Stimulated activated CD8-positive, alpha-beta memory T cell treated with anti-CD3 and anti-CD28 coated beads, Interleukin-15, amount 100 ng/mL, for 1 hour (primary cell): ENCODE measurements at places on chromosomes 11 and 22.

DNA sequence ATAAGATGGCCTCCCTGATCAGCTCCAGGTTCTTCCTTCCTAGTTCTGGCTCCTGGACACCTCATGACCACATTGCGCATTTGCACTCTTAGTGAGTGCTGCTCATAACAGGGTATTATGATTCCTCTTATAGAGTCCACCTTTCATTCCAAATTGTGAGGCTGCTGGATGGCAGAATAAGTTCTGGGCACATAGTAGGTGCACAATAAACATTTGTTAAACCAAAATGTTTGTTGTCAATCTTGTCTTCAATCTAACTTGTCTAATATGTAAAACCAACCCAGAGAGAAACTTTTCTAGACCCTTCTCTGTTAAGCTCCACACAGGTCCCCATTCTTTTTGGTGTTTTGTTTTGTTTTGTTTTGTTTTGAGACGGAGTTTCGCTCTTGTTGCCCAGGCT, 22.6 kb upstream of the ZBTB16 start:
- no peak for DNase-seq

- no peak for DNase-seq
Observed at GRCh38 chr11:19597206-19597605, 115.4 kb upstream of the NAV2 start.

GRCh38 chr11:9759519-9760192, 95.8 kb downstream of the SWAP70 start:
- DNase-seq = peak; percentile 77

DNA sequence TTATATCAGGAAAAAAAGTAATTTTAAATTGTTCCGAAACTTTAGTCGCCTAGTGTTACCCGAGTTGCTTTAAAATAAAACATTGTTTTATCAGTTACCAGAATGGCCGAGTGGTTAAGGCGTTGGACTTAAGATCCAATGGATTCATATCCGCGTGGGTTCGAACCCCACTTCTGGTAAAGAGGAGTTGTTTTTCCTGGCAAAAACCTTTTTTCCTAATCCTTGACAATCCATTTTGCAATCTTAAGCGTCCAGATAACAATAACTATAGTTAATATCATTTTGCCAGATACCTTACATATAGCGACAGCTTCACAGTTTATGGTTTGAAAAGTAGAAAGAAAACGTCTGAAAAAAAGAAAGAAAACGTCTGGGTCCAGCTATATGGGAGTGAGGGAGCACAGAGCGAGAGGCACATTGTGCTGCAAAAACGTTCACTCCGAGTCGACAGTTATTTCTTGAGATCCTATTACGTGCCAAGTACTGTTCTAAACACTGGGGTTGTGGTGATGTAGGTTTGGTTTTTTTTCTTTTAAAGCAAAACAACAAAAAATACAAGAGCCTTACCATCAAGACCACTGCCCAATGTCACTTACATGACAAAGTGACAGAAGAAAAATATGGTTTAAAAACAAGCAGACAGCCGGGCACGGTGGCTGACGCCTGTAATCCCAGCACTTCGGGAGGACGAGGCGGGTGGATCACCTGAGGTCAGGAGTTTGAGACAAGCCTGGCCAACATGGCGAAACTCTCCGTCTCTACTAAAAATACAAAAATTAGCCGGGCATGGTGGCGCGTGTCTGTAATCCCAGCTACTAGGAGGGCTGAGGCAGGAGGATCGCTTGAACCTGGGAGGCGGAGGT, 40.6 kb downstream of the OR4D9 start:
- no peak for DNase-seq

GRCh38 chr11:13033760-13034533, 24.8 kb downstream of the RASSF10 start:
- DNase-seq = no peak

- DNase-seq = no peak
Observed at GRCh38 chr22:49499433-49500075, 328.1 kb downstream of the BRD1 start.

DNA sequence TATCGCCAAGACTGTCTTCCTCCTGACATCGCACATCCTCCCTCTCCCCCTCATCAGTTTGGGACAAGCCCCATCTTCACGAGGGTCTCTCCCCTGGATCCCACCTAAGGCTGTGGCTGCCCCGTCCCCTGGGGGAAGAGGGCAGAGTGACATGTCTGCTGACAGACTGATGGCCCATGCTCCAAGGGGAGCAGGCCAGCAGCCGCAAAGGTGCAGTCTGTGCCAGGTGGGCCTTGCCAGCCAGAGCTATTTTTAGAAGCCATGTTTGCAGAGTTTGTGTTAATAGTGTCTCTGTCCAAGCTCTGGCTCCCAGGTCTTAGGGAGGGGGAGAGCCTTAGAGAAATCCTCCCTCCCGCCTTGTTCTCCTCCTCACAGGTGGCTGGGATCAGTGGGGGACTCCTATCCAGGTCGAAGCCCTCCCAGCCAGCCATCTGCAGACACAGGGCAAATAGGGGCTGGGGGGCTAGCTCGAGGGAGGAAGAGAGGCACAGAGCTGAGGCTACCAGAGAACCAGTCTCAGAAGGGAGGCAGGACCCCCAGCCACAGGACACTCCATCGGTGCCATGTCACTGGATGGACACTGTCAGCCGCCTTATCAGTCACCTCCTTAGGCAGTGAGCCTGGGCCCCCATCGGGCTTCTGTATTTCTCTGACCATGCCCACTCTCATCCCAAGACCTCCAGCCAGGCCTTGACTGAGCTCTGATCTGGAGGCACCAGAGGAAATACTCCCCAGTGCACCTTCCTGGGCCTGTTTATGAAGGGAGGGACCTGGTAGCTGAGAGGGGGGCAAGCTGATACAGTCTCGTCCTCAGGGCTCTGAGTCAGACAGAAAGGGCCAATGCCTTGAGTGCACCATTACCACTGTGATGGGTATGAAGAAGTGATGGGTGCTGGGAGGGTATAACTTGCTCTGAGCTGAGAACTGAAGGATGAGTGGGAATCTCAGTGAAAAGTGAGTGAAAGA, 49.3 kb downstream of the CHRDL2 start:
- DNase-seq = no peak

- DNase-seq = no peak
Observed at GRCh38 chr11:111399187-111400031, 20.3 kb upstream of the POU2AF1 start.

GRCh38 chr11:93718057-93718563, 23.2 kb downstream of the TAF1D start:
- no peak for DNase-seq

DNA sequence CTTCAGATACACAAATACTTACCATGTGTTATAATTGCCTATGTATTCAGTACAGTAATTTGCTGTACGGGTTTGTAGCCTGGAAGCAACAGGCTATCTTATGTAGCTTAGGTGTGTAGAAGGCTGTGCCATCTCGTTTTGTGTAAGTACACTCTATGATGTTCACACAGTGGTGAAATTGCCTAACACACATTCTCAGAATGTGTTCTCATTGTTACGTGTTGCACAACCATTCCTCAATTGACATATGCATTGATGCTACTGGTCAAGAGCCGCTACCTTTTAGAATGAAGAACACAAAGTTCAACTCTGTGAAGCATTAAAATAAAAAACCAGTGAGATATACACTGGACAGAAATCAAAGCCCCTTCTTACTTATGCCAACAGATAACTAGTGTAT, 26.7 kb downstream of the SVIP start:
- no peak for DNase-seq

GRCh38 chr11:45262900-45263299, 23.2 kb downstream of the SYT13 start:
- DNase-seq = no peak
